Activated CD4-positive, CD25-positive, alpha-beta regulatory T cell treated with anti-CD3 and anti-CD28 coated beads, Interleukin-2, amount 50 U/mL, for 72 hours (primary cell): ENCODE measurements at places on chromosomes 7 and 10.
A peak's percentile ranks its signal among the peaks of the same experiment; 100 is the strongest.

GRCh38 chr10:109880886-109881768 lies 42.2 kb downstream of the XPNPEP1 start:
- no peak for DNase-seq

- no peak for DNase-seq
Observed at GRCh38 chr7:158406801-158407200, 180.8 kb downstream of the PTPRN2 start.

- no peak for DNase-seq
Observed at GRCh38 chr7:33869176-33869575, 36.2 kb upstream of the BMPER start.

DNA sequence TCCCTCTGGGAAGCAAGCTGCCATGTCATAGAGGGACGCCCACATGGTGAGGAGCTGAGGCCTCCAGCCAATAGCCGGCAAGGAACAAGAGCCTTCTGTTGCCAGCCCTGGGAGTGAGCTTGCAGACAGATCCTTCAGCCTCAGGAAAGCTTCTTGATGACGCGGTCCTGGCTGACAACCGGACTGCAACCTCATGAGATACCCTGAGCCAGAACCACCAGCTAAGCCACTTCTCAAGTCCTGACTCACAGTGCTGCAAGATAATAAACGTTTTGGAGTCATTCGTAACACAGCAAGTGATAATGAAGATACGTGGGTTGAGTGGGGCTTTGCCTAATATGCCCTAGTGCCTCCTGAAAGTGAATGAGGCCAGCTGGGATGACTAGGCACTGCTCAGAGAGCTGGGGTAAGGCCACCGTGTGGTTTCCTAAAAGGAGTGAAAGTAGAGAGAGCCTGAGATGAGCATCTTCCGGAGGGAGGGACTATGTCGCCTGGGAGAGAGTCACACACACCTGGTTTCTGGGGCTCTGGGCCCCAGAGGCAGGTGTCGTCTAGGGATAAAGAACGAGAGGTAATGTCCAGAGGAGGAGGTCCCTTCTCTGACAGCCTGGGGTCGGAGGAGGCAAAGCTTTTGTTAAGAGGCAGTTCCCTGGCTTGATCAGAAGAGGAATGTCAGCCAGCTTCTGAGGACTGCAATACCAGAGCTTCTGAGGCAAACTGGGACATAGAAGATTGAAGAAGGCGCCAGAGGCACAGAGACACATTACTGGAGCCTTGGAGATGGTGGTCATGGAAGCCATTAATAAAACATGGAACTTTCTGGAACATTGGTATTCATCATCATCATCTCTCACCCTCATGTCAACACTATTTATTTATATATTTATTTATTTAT lies 53.6 kb downstream of the PYROXD2 start:
- no peak for DNase-seq

DNA sequence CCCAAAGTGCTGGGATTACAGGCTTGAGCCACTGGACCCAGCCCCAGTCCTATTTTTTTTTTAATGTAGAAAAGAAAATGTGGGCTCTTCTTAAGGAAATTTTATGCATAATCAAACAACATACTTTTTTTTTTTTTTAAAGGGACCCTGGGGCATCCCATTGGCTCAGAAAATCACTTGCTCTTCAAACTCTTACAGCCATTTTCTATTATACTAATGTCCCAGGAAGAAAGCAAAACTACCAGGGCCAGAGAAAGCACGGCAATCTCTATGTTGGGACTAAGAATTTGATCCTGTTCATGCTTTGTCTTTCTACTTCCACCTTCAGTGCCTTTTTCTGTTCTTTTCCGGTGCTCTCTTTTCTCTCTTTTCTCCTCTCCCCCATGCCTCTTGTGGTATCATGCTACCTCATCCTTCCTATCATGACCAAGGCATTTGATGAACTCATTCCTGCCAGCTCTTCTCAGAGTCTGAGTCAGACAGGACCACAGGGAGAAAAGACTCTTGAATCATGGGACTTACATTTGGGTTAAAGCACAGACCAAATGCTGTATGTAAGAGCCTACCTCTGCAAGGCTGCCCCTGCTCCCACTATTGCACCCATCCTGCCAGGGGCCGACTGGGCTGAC lies 76.4 kb upstream of the CCNY start:
- DNase-seq: no peak

GRCh38 chr10:98655492-98655891 lies 208.8 kb upstream of the HPS1 start:
- no peak for DNase-seq

- DNase-seq: no peak
Observed at GRCh38 chr7:159075563-159076238, 69.0 kb downstream of the VIPR2 start.

- DNase-seq: no peak
Observed at GRCh38 chr7:137664846-137665245, 181.9 kb downstream of the DGKI start.

- DNase-seq: no peak
Observed at GRCh38 chr7:74252893-74253292, 1.3 kb downstream of the RFC2 start.

- no peak for DNase-seq
Observed at GRCh38 chr10:21757185-21757901, 223.3 kb downstream of the MLLT10 start.

GRCh38 chr10:34716234-34716633 lies 98.9 kb downstream of the PARD3 start:
- DNase-seq: no peak

GRCh38 chr10:123884351-123884906 lies 7.2 kb downstream of the CPXM2 start:
- no peak for DNase-seq

DNA sequence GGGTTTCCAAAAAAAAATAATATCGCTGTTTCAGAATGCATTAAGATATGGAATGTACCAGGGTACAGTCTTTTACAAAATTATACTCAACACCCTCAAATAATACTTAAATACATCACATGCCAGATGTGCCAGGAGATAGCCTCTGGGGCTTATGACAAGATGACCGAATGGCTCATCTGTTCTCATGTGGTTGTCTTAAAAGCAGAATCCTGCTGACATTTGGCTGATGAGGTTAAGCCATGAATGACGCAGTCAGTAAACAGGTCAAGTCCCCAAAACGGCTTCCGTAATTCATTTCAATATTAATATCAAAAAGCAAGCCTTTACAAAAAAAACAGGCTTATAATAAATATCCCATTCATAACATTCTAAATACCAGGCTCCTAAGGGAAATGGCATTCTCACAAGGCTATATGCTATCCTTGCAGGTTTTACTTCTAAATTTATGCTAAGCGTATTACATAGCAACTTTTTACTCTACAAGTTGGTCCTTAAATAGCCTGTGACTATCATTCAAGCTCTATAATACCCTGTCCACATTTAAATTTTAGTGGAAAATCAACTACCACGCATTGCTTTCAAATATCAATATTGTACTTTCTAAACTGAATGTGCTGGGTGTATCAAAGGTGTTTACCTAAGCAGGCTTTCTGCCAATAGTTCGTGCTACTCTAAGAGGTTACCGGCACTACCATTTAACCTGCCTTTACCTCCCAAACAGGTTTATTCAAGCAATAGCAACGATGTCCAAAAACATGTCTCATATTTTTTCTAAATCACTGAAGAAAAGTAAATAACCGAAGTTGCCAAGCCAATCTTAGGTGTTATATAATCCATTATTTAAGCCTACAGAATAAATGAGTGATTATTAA lies 15.6 kb downstream of the SMURF1 start:
- DNase-seq: no peak

DNA sequence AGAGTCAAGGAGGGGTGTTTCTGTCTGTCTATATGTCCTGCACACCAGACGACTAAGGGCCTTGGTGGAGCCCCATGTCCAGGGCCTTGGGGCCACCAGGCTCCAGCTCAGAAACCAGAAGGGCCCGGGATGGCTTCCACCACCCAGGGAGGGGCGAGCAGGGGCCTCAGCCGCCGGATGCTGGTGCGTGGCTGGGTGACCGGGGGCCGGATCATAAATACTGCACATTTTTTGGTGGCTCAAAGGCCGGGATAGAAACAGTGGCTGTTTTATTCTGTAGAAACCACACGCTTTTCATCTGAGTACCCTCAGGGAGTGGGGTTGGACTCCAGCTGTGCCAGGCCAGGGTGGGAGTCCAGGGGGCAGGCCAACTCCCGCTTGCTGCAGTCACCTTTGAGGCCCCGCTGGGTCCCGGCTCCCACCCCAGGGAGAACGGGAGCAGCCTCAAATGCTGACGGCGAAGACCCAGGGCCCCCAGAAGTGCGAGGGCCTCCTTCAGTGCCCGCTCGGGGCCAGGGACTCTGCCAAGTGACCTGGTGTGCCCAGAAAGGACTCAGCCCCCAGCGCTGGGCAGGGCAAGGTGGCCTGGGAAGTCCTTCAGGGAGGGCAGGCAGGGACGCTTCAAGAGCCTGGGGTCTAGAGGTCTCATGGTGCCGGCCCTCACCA lies 28.2 kb downstream of the PDGFA start:
- no peak for DNase-seq

GRCh38 chr10:121425623-121426022 lies 172.6 kb downstream of the FGFR2 start:
- no peak for DNase-seq

DNA sequence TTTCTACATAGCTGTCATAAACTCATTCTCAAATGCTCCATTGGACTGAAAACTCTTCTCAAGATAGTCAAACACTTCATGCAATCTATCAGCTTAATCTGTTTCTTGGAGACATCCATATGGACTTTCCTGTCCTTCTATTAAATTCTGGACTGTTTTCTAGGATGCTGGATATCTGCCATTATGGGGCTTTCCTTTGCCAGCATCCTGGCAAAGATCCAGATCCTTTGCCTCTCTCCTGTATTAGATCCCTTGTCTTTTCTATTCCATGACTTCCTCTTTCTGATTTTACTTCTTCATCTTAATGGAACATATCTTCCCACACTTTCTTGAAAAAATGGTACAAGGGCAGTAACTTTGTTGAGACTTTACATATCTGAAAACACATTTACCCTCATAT lies 35.9 kb upstream of the SKAP2 start:
- no peak for DNase-seq

DNA sequence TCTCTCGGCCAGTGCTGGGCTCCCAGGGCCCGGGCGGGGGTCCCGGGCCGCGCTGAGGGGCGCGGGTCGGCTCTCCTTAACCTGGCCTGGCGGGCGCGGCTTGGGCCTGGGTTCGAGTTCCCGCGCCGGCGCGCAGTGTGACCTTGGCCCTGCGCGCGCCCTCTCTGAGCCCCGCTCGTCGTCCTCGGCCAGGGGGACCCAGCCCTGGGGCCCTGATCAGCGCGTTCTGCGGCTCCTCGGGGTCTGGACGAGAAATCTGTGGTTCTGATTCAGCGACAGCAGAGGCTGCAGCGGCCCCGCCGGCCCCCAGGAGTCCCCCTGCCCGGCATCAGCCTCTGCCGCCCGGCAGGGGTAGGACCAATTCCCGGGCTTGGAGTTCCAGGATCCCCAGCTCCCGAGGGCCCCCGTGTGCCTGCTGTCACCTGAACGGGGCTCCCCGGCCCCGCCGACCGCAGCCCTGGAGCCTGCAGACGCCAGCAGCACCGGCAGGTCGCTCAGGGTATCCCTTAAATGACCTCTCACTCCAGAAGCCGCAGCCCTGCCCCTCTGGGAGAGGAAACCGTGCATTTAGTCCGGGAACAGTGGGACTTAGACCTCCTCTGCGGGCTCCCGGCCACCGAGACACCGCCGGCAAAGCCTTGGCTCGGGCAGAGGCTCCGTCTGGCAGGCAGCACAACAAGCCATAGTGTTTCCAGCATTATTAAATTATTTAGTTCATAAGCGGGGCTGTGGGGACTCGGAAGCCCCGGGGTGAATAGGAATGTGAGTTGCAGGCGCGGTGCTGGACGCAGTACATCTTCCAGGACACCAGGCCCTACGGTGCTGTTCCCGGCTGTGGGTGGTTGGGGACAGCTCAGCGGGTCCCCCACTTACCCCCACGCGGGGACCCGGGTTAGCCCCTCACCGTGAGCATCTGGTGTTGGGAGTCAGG lies 572 bp downstream of the CHST12 start:
- peak; percentile 44 for DNase-seq

- no peak for DNase-seq
Observed at GRCh38 chr10:104258209-104258608, 3.5 kb downstream of the GSTO1 start.
